ENCODE measurements at places on chromosomes 1 and 21.

DNA sequence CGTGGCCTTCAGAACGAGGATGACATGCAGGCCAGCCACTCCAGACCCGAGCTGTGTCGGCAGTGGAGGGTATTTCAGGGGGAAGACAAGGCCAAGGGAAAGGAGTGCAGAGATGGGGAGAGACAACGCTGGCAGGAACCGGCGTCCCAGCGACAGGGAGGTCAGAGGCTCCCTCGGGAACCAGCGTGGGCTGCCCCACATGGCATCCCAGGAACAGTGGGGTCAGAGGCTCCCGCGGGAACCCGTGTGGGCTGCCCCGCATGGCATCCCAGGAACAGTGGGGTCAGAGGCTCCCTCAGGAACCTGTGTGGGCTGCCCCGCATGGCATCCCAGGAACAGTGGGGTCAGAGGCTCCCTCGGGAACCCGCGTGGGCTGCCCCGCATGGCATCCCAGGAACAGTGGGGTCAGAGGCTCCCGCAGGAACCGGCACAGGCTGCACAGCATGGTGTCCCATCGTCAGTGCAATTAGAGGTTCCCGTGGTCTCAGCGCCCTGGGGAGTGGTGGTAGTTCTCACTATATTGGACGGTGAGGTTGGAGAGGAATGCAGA lies 43.0 kb downstream of the SLC19A1 start:
- DNase-seq = peak; percentile 1

DNA sequence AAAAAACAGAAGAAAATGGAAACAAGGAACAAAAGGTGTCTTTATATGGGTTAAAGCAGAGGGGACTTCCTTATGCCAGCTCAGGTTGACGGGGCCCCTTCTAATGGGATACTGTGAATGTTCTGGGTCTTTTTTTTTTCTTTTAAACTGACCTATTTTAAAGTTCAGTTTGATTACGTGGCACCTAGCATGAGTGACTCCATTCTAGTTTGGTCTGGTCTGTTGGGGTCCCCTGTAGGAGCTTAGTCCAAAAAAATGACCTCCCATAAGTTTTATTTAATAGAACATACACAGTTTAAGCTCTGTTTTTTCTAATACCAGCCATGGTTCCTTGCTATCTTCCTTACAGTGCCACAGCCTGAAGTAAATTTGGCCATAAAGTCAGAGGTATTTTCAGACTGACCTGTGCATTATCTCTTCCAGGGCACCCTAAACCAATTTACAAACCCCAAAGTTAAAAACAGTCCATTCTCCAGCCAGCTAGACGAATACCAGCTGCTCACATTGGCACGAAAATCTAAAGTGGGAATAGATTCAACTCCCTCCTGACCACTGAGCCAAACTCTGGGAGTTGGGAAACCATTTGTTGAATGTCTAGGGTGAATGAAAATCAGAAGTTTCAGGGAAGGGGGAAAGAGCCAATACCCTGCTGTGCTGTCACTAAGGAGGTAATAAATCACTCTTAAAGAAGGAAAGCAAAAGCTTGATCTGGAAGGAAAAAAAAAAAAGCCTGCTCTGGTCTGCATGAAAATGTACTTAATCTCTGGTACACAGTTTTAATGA lies 42.4 kb downstream of the AKNAD1 start:
- no peak for DNase-seq

DNA sequence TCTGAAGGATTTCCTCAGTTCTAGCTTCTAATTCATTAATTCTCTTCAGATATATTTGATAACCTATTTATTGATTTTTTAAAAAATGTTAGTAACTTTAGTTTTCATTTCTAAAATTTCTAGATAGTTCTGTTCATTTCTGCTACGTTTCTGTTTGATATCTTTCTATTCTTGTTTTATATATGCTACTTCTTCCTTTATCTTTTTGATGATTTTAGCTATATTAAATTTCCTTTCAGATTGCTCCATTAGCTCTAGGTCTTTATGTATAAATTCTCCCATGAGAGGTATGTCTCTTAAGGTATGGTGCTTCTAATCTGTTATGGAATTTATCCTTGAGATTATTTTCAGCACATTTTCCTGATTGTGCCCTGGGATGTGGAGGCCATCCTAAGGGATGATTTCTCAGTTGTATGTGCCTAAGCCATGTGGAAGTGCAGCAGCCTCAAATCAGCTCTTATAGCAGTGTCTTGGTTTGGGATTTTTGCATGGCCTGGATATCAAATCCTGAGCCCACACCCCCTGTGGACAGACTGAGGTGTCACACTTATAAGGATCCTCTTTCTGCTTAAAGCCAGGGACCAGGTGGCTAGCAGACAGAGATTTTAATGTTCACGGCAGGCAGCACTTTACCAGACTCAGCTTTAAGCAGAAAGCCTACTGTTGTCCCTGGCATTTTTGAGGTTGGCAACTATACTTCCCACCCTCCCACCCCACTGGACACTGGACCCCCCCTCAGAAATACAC lies 6.2 kb upstream of the KCNQ4 start:
- DNase-seq = no peak

GRCh38 chr1:223794136-223794880 lies 51.4 kb downstream of the TP53BP2 start:
- no peak for DNase-seq

DNA sequence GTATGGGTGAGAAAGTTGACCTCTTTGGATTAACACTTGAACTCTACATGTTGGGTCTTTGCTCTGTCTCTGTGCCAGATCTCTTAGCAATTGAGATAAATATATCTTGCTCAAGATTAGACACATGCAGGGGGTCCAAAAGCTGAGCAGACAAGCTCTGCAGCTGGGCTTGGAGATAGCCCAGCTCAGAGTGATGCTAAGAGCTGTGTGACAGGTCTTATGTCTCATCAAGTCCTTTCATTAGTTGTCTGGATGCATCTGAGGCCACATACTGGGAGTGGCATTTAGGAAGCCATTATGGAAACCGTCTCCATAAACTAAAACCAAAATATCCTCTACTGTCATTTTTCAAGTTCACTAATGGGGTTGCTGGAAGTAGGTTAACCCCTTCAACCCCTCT lies 289.4 kb upstream of the DUSP10 start:
- no peak for DNase-seq

GRCh38 chr1:211928290-211928801 lies 97.8 kb upstream of the LPGAT1 start:
- DNase-seq = no peak

- no peak for DNase-seq
Measured at GRCh38 chr1:226733876-226734275, 5.2 kb downstream of the ITPKB start.

- no peak for DNase-seq
Measured at GRCh38 chr1:70504176-70504820, 93.2 kb downstream of the CTH start.

- DNase-seq = no peak
Measured at GRCh38 chr1:248862695-248862997, 3.8 kb upstream of the ZNF692 start.

- DNase-seq = no peak
Measured at GRCh38 chr1:198268784-198269645, 112.2 kb downstream of the NEK7 start.

DNA sequence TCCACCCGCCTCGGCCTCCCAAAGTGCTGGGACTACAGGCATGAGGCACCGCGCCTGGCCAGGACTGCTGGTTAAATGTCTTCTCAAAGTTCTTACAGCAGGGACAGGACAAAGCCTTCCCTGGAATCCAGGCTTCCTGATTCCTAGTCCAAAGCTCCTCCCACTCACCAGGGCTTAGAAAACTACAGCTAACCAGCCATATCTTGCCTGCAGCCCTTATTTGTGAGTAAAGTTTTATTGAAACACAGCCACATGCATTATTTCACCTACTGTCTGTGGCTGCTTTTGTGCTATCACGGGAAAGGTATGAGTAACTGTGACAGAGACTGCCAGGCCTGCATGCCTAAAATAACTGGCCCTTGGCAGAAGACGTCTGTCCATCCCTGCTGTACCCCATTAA lies 24.4 kb downstream of the TMCO4 start:
- no peak for DNase-seq

GRCh38 chr1:84803604-84804003 lies 89.4 kb downstream of the LPAR3 start:
- DNase-seq = no peak

DNA sequence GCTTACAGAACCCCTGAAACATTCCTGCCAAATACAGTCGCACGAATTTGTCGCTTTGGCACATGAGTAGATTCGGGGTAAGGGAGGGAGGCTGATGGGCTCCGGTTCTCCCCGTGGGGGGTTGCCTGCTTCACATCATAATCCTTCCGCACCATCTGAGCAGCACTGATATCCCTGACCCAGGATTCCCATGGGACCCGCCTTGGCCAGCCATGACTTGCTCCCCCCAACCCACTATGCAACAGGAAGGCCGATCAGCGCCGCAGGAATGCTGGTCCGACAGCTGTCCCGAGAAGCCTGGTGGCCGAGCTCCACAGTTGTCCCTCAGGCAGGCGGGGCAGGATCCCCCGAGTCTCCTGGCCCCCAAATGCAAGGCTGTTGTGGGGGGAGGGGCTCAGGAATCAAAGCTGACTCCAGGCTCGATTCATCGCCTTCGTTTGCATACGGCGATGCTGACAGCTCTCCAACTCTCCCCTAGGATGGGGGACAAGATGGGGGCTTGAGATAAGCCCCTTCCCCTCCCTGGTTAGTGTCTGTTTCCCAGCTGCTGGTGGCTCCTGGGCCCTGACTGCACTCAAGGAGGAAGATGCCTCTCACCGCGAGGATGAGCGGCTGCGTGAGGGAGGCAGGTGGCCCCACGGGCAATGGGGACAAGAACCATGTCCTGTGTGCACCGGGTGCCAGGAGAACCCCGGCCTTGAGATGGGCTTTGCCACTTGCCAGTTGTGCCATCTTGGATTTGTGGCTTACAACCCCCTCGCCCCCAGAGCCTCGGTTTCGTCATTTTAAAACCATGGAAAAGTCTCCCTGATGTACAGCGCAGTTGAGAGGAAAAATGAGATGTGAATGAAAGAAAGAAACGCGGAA lies 9.3 kb downstream of the DRAXIN start:
- no peak for DNase-seq

DNA sequence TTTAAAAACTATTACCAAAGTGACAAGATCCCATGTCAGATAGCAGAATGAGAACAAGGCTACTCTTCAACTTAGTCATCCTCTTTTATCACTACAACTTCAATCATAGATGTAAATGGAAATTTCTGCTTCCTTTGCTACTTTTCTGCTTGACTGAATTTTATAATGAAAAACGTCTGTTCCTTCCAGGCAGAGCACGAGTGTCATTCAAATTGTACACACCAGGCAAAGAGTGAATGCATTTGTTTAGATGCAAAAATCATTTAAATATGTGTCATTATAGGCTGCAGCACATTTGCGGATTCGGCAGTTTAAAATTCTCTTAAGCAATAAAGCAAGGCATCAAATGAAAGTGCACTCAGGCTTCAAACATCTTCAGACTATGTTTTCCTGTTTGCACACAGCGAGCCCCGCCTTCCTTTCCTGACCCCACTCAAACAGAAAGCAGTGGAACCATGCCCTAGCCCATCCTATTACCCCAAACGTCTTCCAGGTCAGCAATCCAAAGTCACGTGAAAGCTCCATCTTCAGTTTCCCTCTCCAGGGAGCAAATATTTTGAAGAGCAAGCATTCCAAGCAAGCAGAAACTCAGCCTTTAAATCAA lies 99.6 kb downstream of the APP start:
- no peak for DNase-seq

GRCh38 chr1:3680488-3681230 lies 28.3 kb downstream of the TP73 start:
- no peak for DNase-seq

DNA sequence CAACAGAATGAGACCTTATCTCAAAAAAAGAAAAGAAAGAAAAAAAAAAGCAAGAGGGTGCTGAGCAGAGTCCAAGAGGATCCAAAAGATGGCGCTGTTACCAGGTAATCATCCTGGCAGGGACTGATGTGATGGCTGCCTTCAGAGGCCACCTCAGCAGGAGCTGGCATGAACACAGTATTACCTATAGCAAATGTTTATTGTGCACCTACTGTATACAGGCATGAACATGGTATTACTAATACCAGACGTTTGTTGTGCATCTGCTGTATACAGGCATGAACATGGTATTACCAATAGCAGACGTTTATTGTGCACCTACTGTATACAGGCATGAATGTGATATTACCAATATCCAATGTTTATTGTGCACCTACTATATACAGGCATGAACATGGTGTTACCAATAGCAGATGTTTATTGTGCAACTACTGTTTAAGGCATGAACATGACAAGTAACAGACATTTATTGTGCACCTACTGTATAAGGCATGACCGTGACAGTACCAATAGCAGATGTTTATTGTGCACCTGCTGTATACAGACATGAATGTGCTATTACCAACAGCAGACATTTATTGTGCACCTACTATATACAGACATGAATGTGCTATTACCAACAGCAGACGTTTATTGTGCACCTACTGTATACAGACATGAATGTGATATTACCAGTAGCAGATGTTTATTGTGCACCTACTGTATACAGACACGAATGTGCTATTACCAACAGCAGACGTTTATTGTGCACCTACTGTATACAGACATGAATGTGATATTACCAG lies 115.1 kb upstream of the TMEM51 start:
- no peak for DNase-seq

GRCh38 chr1:172298141-172298540 lies 122.3 kb upstream of the C1orf105 start:
- no peak for DNase-seq

- DNase-seq = no peak
Measured at GRCh38 chr1:36447450-36447849, 2.8 kb downstream of the OSCP1 start.

DNA sequence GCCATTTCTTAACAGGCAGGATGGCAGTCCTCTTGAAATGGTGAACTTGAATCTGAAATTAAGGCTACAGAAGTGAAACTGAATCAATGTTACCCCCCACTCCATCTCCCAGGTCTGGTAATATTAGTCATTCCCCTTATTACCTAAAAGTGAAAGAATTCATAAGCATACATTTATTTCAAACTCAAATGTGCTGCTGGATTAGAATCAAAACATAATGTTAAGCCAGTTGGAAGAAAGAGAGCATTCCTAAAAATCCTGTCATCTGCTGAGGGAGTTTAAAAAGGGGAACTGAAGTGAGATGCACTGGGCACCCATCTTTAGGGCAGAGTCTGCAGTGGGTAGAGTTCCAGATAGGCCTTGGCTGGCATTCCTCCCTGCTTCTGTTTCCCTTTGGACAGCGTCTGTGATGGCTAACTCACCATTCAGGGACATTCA lies 17.4 kb downstream of the KIAA0319L start:
- no peak for DNase-seq

DNA sequence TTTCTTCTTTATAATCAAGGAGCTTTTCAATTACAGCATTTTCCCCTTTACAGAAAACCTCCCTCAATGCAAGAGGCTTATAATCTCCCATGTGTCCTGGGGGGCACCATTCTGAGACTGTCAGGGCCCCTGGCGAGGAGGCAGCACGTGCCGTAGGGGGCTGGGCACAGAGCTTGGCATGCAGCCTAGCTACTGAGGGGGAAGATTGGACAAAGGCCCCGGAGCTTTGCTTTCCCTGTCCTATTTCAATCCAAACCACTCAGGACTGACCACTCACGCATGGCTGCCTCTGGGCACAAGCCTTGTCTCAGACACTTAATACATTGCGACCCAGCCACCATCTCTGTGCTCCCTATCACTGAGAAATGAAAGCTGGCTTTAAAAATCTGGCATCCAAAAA lies 2.8 kb upstream of the RAP1GAP start:
- DNase-seq = no peak

- no peak for DNase-seq
Measured at GRCh38 chr21:39633770-39634181, 21.0 kb downstream of the B3GALT5 start.

GRCh38 chr1:49111931-49112330 lies 335.2 kb upstream of the BEND5 start:
- DNase-seq = no peak

- DNase-seq = no peak
Measured at GRCh38 chr21:14817311-14817710, 247.5 kb downstream of the NRIP1 start.

- no peak for DNase-seq
Measured at GRCh38 chr1:72482736-72483413, 200.5 kb upstream of the NEGR1 start.
